ENCODE measurements at places on chromosomes 3 and 15. TPM values are rescaled to one million over a fixed set of nuclear protein-coding genes. Genes with fewer than 3 reads are reported as not detected.

Gene COMMD4
- 36.4 TPM for total RNA-seq

Gene GOLGA6A
- total RNA-seq = not detected

Gene PSMA4
- total RNA-seq = 109 TPM

DNA sequence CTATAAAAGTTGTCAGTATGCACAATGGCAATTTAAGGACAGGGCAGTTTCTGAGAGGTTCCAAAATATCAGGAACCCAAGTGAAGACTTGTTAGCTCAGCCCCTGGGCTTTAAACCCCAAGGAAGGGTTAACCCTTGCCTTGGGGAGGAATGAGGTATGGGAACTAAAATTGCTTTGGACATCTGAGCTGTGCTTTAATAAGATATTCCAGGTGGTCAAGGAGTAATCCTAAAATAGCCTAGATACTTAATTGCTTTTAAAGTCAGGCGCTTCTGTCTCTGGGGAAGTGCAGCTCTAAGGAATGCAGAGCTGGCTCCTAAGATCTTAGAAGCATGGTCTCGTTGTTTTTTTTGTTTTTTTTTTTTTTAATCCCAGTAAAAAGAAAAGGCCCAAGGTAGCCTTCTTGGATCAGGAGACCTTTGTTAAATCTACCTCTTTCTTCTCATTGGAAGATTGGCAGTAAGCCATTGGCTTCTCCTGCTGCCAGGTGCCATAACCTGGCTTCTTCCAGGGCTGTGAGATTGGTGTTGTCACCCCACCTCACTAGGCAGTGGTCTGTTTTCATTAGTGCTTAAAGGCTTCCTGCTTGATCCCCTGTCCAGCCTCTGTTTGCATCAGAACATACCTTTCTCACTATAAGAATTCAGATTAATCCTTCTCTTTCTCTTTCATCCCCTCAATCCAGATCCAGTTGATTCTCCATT, 24.5 kb downstream of the ARID3B start:
- H3K27ac ChIP-seq = no peak overlapping the region
- H3K27me3 ChIP-seq = no peaks in the 10 kb centered on the region
- no peaks in the 10 kb centered on the region for H3K36me3 ChIP-seq
- H3K4me1 ChIP-seq = peaks cover 14% of the 10 kb centered on the region

- H3K4me3 ChIP-seq = no peak overlapping the region
- no peaks in the 10 kb centered on the region for H3K36me3 ChIP-seq
- no peak overlapping the region for H3K27ac ChIP-seq
- H3K27me3 ChIP-seq = no peaks in the 10 kb centered on the region
- DNase-seq = no peak
Measured at GRCh38 chr3:103992469-103992868, 1374.2 kb upstream of the ALCAM start.

DNA sequence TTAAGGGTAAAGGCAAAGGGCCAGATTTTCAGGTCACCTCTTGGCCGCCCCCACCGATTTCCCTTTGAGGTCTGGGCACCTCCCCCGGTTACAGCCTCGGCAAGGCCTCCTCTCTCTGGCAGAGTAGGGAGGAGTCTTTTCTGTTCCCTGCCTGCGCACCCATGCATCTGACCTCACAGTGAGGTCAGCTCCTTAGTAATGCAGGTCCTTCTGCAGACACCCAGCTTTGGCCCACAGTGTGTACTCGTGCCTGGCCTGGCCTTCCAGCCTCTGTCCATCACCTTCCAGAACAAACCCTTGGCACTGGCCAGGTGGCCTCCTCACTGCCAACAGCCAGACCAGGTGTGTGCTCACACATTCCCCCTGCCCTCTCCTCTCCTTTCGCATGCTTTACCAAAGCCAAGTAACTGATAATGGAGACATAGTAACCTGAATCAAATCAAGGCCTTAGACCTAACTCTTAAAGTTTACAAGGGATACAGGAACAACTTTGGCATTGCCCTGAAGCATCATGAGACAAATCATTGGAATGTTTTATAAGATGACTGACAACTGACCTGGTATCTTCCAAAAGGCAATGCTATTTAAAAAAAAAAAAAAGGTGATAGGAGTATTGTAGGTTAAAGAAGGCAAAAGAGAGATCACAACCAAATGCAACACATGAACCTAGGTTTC, 61.3 kb downstream of the CORO2B start:
- peak overlapping the region; percentile 75 for H3K27ac ChIP-seq
- peaks cover 73% of the 10 kb centered on the region for H3K4me1 ChIP-seq
- H3K4me3 ChIP-seq = no peak overlapping the region
- no peaks in the 10 kb centered on the region for H3K36me3 ChIP-seq
- H3K27me3 ChIP-seq = no peaks in the 10 kb centered on the region

- no peaks in the 10 kb centered on the region for H3K27me3 ChIP-seq
- no peak for DNase-seq
- H3K36me3 ChIP-seq = no peaks in the 10 kb centered on the region
- no peak overlapping the region for H3K27ac ChIP-seq
- H3K4me3 ChIP-seq = no peak overlapping the region
Measured at GRCh38 chr15:66906668-66907614, 158.5 kb upstream of the SMAD3 start.
